HT1080 (cell line): ENCODE measurements at places on chromosomes 2 and 18. TPM values are rescaled to one million over a fixed set of nuclear protein-coding genes. Genes with fewer than 3 reads are reported as not detected.

Gene SERPINB12
- not detected in 2 replicates for total RNA-seq

Gene TBR1
- 0.13 TPM in 1 of 2 replicates, not detected in the other for total RNA-seq

Gene KCNE4
- total RNA-seq, result not detected in 2 replicates

Gene MCM6
- total RNA-seq, result 23.5 and 29.9 TPM in 2 replicates

- DNase-seq, result no peak
These were observed 494.7 kb downstream of the ARHGAP15 start for GRCh38 chr2:143623909-143624260.

GRCh38 chr18:79679552-79680099 lies at the start of gene CTDP1:
TSS of gene CTDP1 (plus strand) at chr18:79679803. CDS start at chr18:79679948, 145 bp downstream.
- DNase-seq, result no peak

- no peak for DNase-seq
These were observed 682 bp upstream of the LNPK start for GRCh38 chr2:176002688-176003210.

- DNase-seq, result peak; percentile 79
These were observed 61.2 kb upstream of the GPC1 start for GRCh38 chr2:240374085-240374907.

GRCh38 chr18:6743999-6744398 lies 14.5 kb downstream of the ARHGAP28 start:
- no peak for DNase-seq

GRCh38 chr2:95022309-95023221 lies 2.9 kb upstream of the MAL start:
- DNase-seq, result peak; percentile 49

DNA sequence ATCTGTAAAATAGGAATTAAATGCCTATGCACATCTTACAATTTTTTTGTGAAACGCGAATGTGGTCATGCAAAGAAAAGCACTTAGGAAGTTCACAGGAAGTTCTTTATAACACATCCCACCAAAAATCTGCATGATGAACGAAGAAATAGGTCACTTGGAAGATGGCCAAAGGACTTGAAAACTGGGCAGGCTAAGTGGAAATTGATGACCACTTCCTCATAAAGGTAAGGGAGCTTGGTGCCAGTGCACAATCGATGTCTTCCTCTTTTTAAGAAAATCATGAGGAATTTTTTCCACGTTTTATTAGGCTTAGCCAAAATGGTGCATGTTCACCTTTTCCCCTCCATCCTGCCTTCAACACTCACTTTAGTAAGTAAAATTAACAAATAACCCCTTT lies 8.2 kb upstream of the NT5C1B start:
- no peak for DNase-seq
